ENCODE measurements at places on chromosomes 7 and 10. TPM values are rescaled to one million over a fixed set of nuclear protein-coding genes. Genes with fewer than 3 reads are reported as not detected.

CCT6A gene
- 300 TPM for total RNA-seq

SMKR1 gene
- 7.1 TPM for total RNA-seq

ABCC2 gene
- total RNA-seq = 201 TPM

EVX1 gene
- 0.07 TPM for total RNA-seq

CYP3A5 gene
- 1.4 TPM for total RNA-seq

GTPBP10 gene
- 22.7 TPM for total RNA-seq

Data from A549 treated with CpdA at 1 μM for 4 hours (cell line).